Islet precursor cell (in vitro differentiated cells): ENCODE measurements at places on chromosomes 12 and 14.

GRCh38 chr14:93107453-93107852 is 8.3 kb downstream of the ITPK1 start:
- DNase-seq: no peak

DNA sequence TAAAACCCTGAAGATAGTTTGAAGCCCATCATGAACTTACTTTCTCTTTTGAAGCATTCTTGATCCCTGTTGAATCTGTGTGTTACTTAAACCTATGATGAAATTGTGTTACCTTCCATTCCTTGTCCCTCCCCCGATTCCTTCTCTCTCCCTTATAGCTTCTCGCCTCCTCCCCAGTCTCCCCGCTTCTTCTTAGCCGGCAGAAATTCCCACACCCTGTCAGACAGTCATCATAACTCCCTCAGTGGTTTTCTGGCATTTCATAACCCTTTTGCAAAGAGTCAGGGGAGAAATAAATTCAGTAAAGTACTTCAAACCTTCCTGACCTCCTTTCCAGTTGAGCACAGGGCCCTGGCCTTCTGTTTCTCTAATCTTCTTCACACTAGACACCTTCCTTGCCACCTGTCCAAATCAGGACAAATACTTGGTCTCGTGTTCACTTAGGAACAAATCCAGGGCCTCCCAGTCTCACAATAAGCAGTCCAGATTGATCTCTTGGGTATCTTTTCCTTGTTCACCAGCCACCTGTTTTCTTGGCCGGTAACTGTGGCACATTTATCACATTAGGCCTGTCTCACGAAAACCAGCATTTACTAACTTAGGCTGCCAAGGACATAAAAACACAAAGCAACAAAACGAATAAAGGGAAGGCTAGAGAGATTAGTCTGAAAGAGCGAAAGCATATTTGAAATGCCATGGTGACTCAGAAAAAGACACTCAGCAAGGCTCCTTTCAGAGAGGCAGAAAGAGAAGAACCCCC is 355.9 kb downstream of the TMTC2 start:
- no peak for DNase-seq

GRCh38 chr12:127722611-127723010 is 544.4 kb upstream of the TMEM132C start:
- no peak for DNase-seq

GRCh38 chr12:119211884-119212283 is 33.2 kb downstream of the HSPB8 start:
- DNase-seq: peak; percentile 41

GRCh38 chr14:30260833-30261607 is 297.9 kb upstream of the G2E3 start:
- no peak for DNase-seq

- DNase-seq: no peak
These were observed 1.6 kb downstream of the OAS3 start for GRCh38 chr12:112939761-112940381.

GRCh38 chr14:102158797-102159196 is 19.1 kb downstream of the WDR20 start:
- no peak for DNase-seq

DNA sequence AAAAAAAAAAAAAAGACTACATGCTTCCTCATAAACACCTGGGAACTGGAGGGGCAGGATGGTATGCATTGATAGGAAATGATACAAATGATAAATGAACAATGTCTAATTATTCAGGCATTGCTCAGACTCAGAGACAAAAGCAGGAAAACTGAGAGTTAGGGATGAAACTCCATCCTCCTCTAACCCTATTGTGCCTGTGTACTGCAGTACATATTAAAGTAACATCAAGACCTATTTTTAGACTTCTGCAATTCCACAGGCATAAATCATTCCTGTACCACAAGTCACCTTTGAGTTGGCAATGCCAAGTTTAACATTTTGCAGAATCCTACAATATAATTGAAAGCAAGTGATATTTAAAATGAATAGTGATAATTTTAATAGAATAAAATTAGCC is 156.5 kb upstream of the USP15 start:
- DNase-seq: no peak

DNA sequence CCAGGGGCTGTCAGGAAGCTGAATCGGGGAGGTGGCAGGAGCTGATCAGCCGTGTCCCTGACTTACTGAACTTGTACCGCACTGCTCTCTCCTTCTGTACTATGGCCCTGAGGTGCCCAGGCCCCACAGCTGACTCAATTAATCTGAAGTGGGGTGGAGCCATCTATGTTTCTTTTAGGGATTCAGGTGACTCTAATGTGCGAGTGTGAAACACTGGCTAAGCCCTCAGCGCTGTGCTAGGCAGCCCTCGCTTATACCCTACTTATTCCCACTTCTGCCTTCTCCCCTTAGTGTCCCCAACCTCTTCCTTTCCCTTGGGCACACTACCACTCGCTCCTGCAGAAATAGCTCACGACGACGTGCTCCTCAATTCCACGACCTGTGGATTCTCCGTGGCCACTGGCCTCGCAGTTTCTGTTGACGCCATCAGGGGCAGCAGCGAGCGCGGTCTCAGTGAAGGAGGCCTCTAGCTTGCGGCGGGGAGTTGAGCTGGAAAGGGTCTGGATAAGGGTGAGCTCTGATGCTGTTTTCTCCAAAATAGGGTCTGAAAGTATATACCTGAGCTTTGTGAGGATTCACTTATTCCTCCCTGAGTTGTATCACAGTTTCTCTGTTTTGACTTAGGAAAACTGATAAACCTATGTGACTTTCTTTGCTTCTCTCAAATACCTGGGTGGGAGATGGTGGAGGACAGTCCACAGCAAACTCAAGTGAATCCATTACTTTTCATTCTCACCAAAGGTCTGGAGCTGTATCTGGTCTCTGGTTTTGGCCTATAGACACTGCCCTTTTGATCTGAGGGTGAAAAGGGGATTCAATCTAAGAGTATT is 167.6 kb downstream of the SLC41A2 start:
- DNase-seq: peak; percentile 83

- no peak for DNase-seq
These were observed 1.3 kb downstream of the NINJ2 start for GRCh38 chr12:661720-662486.

DNA sequence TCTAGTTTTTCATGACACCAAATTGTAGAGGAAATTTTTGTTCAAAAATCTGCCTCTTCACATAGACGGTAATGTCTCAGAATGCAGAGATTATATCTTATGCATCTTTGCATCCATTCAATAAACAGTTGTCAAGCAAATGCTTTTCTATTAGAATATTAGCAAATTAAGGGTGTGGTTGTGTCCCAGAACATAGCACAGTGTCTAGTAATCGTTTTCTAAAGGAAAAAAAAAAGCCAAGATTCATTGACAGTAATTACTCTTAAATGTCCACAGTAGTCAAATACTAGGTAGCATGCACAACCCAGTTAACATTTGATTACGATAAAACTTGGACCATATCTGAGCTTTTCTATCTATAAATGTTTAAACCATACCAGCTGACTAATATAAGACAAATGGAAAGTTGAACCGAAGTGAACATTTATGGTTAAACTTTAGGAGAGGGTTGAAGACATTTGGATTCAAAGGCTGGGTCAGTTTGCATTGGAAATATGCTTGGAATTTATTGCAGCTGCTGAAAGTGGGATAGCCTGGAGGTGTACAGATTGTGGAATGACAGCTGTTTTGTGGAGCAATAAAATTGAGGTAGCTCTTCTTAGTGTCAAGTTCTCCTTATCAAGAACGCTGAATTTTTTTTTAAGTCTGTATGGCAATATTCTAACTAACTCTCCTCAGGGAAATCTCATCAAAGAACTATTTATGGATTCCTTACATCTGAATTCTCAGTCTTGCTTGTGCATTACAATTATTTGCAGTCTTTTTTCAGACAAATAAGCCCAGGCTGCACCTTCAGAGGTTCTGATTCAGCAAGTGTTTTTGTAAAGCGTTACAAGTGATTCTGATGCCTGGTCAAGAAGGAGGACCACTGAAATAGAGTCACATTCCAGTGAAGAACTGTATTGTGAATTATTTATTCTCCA is 66.7 kb upstream of the ATP2B1 start:
- DNase-seq: peak; percentile 80

DNA sequence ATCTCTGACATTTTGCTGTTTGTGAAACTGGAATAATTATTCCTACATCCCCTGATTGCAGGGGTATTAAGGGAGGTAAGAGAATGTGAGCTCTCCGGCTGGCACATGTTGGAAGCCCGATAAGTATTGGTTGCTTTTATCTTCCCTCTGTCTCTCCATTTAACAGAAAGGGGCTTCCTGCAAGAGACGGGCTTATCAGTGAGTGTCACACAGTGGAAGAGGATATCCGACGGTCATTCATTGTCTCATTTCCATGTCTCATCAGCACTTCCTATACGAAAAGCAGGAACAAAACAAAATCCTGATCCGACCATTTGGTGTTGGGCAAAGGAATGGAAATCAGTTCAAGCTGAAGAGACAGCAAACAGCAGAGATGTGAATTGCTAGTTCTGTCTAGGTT is 10.7 kb downstream of the DYRK4 start:
- DNase-seq: no peak

GRCh38 chr12:21483531-21483930 is 17.9 kb downstream of the RECQL start:
- no peak for DNase-seq

DNA sequence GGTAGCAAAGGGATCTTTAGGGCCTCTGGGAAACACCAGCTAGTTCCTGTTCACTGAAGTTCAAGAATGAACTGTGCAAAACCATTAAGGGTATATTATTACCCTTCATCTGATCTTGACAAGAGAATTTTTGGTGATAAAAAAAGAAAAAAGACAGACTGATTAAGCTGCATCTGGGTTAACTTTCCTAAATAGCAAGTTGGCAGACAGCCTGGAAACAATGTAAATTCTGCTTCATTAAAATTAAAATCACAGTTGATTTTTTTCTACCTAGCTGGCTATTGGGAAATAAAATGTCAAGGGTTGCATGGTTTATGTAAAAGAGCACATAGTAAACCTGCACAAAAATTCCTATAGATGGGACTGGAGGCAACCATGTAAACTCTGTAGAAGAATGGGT is 126.6 kb upstream of the PRKD1 start:
- DNase-seq: no peak

DNA sequence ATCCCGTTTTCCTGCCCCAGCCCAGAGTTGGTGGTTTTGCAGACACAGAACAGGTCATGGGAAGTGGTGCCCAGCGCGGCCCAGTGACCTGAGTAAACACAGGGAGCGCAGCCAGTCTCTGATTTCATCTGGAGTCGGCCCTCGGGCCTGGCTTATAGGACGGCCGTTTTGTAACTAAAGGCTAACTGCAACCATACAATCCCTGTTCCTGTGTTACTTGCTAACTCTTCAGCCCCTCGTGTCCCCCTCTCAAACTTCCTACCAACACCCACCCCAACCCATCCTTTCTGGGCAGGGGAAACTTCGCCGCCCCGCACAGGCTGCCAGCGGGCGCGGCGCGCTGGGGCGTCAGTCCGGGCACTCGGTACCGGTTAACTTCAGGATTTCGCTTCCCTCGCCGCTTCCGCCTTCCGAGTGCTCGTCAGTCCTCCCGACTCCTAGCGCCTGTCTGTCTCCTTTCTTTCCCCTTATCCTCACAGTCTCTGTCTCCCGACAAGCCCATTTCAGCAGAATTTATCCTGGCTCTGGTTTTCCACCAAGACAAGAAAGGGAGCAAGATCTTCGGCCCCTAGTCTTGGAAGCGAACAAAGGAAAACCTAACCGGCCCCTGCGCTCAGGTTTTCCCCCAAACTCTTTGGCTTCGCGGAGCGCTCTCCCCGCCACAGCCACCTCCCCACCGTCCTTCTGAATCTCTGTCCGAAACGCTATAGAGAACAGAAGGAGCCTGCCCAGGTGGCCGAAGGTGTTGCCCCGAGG is 2.0 kb downstream of the SIX1 start:
- peak; percentile 67 for DNase-seq

- DNase-seq: no peak
These were observed 1.2 kb downstream of the GLIPR1 start for GRCh38 chr12:75481774-75482173.

DNA sequence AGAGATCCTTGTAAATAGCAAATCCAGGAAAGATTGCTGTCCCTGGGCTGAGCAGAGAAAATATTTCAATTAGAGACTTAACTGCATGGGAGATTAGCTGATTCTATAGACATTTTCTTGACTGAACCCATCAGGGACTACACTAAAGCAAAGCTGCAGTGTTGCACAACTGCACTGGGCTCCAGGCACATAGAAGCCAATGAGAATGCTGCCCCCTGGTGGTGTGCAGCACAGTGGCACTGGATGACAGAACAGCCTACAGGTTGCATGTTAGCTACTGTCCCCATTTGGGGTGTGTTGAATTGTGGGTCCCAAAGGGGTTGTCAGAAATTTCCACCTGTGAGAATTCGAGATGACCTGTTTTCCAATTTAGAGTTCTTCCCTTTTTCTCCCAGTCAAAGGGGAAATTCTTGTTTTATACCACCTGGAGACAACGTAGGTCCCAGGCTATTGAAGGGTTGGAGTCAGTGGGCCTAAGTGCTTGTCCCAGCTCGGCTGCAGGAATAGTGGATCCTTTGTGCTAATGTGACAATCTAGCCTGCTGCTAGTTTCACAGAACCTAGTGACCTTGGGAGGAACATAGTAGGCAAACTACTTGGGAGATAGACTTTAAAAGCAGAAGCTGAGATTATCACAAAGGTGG is 114.7 kb downstream of the SLC8A3 start:
- peak; percentile 77 for DNase-seq

DNA sequence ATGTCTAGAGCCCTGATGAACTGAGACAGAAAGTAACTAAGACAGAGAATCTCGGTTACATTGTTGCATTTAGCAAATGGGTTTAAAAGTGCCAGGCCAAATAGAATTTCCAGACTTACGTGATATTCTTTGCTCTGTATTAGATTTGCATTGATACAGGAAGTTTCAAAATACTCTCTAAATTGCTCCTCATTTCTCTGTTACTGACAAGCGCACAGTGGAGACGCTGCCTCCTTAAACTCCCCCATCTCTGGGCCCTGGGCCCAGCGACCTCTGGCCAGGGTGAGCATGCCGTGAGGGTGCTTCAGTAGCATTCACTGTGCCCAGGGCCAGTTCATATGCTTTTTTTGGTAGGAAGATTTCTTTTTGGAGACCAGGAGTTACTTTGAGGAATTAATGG is 22.9 kb upstream of the EVL start:
- DNase-seq: peak; percentile 32

- DNase-seq: peak; percentile 64
These were observed 124.2 kb downstream of the HMGA2 start for GRCh38 chr12:65948320-65949008.

DNA sequence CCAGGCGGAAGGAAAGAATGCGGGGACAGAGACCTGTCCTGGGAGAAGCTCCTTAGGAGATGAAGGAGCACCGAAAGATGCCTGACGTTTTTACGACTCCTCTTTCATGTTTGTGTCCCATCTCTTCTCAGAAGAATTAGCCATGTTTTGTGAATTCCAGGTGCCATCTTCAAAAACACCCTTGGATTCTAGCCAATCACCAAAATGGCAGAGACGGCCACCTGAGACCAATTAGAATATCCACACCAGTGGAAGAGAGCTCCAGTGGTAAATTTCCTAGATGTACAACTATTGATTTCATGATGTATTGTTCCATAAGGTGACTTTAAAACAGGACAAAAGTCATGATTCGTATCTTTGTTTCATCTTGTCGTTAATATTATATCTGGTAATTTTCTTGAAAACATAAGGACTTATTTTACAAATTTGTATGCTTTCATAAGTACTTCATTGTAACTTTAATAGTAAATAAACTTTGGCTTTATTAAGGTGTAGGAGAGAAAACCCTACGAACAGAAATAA is 62.3 kb upstream of the NUDT4 start:
- no peak for DNase-seq

GRCh38 chr12:13233830-13234641 is 37.5 kb downstream of the EMP1 start:
- peak; percentile 77 for DNase-seq
